ENCODE measurements at places on chromosomes 16 and 17.

- DNase-seq: no peak
These were observed 61.0 kb downstream of the WDR59 start for GRCh38 chr16:74923766-74924460.

DNA sequence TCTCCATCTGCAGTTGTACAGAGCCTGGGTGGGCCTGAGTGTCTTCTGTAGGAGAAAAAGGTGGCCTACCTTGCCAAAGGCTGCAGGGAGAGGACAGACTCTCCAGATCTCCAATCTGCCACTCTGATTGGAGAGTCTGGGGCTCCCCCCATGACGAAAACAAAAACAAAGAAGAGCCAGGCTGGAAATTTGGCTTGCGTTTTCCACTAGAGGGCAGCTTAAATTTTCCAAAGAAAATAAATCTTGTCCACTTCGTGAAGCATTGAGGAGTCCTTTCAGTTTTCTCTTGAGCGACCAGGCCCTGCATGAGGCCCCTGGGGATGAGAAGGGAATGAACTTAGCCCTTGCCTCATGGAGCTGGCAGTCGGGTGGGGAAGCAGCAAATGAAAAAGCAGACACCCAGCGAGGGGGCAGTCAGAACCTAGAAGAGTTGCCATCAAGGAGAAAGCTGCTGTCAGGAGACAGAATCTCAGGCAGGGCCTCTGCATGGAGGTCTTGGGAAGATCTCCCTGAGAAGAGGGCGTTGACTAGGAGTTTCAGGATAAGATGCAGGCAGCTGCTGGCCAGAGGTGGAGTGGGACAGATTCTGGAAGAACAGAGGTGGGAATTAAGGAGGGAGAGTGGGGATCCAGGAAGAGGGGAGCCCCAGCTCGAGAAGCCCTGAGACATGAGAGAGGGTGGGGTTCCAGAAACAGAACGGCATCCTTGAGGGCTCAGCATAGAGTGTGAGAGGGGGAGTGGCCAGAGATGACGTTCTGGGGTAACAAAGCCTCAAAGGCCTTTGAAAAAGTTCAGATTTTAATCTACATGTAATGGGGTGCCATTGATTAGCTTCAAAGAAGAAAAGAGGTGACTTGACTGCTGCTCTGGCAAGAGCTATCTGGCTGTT lies 8.4 kb upstream of the SHCBP1 start:
- DNase-seq: no peak

GRCh38 chr16:84982434-84982833 lies 28.9 kb downstream of the ZDHHC7 start:
- no peak for DNase-seq

GRCh38 chr17:77577491-77577890 lies 381.0 kb upstream of the TNRC6C start:
- no peak for DNase-seq

DNA sequence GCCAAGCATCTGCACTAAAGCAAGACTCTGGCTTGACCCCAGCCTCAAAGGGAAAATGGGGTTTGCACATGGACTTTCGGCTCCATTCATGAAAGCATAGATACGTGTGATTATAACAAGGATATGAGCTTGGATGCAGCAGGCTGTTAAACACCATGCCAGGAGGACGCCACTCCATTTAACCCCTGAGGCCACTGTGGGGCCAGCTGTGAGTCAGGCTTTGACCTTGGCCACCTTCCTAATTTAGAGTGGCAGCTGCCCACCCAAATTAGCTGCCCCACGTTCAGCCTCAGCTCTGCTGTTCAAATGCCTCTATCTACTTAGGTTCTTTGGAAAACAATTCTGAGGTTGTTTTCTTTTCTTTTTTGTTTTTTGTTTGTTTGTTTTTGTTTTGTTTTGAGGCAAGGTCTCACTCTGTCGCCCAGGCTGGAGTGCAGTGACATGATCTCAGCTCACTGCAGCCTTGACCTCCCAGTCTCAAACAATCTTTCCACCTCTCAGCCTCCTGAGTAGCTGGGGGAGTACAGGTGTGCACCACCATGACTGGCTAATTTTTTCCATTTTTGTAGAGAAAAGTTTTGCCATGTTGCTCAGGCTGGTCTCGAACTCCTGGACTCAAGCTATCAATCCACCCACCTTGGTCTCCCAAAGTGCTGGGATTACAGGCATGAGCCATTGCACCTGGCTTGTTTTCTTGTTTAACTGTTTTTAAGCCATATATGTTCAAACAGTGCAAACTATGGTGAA lies 23.2 kb upstream of the KIFC3 start:
- no peak for DNase-seq

DNA sequence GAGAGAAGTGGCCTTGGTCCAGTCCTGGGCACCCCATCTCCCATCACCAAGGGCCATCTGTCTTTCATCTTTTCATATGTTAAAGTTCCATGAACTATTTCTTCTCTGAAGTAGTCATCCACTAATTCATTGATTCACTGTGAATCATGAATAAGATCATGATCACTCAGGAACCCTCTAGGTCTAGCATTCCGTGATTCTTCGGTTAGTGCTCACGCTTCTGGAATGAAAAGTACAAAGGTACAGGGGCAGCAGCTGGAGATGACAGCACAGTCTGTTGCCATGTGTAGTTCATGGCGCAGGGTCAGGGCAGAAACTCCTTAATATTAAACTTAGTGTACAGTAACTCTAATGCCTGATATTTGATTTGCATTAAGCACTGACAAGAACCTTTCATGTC lies 127.1 kb downstream of the CDH13 start:
- no peak for DNase-seq

DNA sequence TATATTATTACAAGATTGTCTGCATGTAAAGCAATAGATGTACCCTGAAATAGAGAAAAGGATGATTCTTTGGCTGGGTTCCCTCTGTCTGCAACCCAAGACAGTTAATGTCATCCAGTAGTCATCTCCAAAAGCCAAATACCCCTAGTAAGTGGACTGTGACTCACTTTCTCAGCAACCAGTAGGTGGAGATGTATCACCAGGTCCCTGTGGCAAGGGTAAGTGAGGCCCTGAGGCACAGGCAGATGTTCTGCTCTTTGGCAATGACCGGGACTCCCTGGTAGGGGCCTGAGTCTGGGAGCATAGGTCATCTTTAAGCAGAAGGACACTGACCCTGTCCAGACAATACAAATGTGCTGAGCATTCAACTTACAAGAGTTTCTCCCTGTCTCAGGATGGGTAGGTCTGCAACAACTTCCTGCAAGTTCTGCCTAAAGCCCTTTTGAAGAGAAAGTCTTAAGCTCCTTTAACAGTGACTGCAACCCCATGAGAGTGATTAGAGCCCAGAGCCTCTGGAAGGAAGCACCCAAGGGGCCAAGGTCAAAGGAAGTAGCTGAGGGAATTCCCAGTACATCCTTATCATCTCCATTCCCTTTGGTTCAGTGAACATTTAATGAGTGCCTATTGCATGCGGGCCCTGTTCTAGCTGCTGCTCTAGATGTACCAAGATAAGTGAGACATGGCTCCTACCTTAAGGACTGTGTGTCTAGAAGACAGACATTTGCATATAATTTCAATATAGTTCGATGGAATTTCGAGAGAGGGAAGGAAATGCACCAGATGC lies 31.9 kb downstream of the PMP22 start:
- no peak for DNase-seq

- DNase-seq: no peak
These were observed 44.9 kb upstream of the PABPN1L start for GRCh38 chr16:88911136-88911945.

- DNase-seq: no peak
These were observed 41.3 kb downstream of the BEAN1 start for GRCh38 chr16:66468321-66468965.

DNA sequence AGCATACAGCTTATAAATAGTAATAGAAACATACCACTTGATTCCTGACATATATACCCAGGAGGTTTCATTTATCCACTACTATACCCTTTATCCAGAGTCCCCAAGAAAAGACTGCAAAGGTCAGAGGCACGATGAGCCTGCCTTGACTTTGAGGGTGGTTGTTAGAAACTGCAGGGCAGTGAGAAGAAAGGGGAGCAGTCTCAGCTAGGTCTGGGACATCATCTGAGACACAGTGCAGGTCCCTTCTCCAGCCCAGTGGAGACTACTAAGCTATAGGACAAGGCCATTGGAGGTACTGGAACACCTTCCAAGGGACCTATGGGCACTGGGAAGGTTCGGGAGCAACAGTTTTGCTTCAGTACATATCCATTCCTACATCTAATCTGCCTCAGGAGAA lies 20.2 kb upstream of the TEKT3 start:
- no peak for DNase-seq
